SHP77 treated with DMSO at 0.1 percent for 48 hours (cell line): ENCODE measurements at places on chromosomes 2 and 18.

GRCh38 chr18:13332874-13333273, 114.3 kb downstream of the LDLRAD4 start:
- no peak for DNase-seq

DNA sequence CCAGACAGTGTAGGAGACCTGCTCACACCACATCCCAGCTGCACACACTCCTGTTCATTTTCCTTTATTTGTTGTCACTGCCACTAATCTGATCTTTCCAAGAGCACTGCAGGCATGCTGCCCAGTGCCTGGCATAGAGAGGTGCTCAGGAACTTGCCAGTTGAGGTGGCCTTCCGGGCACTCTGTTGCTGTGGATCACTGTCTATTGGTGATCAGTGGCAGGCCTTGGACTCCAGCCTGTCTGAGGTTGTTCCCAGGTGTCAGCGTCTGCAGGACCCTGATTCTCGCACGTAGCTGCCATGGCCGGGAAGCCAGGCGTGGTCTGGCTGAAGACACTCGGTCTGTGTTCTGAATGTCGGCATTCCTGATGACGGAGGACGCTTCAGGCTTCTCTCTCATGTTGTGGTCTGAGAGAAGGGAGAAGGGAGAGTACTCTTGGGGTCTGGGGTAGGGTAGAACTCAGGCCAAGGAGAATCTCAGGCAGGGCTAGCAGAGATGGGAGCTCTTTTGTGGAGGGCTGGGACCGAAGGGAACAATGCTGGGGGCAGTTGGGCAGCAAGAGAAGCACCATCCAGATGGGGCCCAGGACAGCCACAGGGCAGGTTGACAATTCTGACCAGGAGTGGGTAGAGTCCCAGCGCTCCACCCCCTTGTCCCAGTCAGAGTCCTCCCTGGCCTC, 240.9 kb downstream of the MYCN start:
- no peak for DNase-seq

GRCh38 chr18:38931754-38932050, 1366.1 kb upstream of the CELF4 start:
- DNase-seq, result no peak

DNA sequence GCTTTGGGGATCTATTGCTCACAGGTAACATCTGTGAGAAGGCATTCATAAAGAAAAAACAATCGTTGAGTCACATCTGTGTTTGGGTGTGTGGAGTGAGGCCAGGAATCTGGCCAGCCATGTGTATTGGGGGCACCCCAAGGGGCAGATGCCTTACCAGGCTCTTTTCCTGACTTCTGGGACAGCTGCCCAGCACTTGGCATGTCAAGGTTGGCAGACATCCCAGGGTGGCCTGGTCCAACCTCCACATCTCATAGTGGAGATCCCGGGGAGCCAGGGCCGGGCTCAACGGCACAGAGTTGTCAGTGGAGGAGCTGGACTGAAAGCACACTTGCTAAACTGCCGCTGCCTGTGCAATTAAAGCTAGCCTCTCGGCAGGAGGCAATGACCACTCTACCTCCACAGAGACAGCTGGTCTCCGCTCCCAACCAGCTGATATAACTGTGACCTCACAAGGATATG, 75.3 kb upstream of the MGAT4A start:
- peak; percentile 62 for DNase-seq

DNA sequence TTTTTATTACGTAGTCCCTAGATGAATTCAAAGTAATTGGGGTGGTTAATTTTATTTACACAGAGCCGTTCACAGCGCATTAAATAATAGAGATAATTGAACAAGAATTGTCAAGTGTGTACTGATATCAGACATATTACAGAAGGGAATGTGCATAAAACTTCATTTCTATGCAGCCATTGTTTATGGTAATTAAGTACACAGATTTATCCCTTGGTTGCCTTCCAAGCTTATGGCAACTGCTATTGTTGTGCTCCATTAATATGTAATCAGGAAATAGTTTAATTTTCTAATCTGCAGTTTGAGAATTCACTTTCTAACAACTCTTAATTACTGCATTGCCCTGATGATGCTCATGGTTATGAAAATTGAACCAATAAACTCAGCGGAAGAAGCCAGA, 47.3 kb upstream of the OTX1 start:
- DNase-seq, result no peak

DNA sequence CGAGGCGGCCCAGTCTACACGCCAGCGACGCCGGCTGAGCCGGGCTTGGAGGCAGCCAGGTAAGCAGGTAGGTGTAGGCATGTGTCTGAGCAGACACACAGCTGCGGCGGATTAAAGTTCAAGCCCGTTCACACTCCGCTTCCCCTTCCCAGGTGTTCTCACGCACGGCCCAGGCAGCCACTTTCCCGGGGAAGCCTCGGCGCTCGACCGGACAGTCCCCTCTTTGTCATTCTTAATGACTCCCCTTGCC, 367 bp downstream of the TGFA start:
- DNase-seq, result no peak

- no peak for DNase-seq
These were observed 49.7 kb upstream of the RASGRP3 start for GRCh38 chr2:33426666-33427231.

DNA sequence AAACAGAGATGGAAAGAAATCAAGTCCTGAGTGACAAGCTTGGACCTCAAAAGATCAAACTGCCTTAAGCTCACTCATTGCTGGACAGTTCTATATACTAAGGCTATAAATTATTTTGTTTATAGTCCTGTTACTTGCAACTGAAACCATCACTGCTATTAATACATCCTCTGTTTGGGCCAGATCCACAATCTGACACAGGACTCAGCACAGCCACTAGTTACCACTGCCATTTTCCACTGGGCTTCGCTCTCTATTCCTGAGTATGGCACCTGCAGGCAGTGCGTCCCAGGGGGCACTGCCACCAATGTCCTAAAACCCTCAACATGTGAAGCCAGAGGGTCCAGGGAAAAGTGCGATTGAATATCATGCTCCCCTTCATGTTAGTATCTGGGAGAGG, 52.3 kb downstream of the CYP26B1 start:
- no peak for DNase-seq

DNA sequence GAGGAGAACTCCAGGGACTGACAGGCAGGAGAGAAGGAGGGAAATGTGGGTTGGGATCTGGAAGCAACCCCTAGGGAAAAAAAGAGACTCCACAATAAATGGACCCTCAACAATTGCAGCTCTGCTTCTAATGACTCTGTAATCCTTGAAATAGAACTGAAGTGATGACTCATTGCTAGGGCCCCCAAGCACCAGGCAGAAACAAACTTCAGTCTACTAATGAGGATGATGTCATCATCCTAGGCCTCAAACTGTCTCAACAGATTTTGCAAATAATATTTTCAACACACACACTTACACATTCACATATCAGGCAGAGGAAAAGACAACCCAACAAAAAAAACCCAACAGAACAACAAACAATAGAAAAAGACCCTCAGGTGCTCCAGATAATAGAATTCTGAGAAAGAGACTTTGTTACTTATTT, 143.3 kb downstream of the HDAC4 start:
- peak; percentile 63 for DNase-seq

GRCh38 chr2:11406267-11406957, 59.5 kb downstream of the E2F6 start:
- no peak for DNase-seq

DNA sequence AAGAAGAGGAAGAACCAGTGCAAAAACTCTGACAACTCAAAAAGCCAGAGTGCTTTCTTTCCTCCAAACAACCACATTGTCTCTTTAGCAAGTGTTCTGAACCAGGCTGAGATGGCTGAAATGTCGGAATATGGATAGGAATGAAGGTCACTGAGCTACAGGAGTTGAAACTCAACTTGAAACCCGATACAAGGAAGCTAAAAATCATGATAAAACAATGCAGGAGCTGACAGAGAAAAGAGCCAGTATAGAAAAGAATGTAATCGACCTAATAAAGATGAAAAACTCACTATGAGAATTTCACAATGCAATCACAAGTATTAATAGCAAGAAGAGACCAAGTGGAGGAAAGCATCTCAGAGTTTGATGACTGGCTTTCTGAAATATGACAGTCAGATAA, 15.0 kb upstream of the EIF2AK3 start:
- DNase-seq, result no peak

- no peak for DNase-seq
These were observed 371.6 kb upstream of the CHST9 start for GRCh38 chr18:27556741-27557140.

- no peak for DNase-seq
These were observed 134.4 kb downstream of the TGIF1 start for GRCh38 chr18:3584266-3584861.

DNA sequence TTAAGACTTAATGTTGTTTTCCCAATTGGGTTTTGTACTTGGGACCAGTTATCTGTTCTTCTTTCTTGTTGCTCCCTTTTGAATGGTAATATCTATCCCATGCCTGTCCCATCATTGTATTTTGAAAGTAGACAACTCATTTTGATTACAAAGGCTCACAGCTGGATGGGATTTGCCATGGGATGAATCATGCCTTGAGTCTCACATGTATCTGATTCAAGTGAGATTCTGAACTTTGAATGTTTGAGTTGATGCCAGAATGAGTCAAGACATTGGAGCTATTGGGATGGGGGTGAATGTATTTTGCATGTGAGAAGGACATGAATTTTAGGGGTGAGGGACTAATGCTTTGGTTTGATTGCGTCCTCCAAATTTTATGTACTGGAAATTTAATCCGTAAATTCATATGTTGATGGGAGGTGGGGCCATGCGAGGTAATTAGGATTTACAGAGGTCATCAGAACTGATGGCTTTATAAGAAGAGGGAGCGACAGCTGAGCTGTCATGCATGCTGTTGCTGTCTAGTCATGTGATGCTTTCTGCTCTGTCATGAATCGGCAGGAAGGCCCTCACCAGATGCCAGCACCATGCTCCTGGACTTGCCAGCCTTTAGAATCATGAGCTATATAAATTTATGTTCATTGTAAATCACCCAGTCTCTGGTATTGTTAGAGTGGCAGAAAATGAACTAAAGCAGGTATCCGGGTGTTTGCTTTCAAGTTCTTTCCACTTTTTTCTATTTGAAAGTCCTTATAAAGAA, 741.3 kb upstream of the RAB6C start:
- no peak for DNase-seq

GRCh38 chr2:182522405-182522896, 95.6 kb upstream of the PDE1A start:
- DNase-seq, result peak; percentile 54
